Neuronal stem cell (in vitro differentiated cells): ENCODE measurements at places on chromosomes 5 and 9.

- peaks cover 5% of the 10 kb centered on the region for H3K36me3 ChIP-seq
- no peak overlapping the region for H3K4me3 ChIP-seq
- DNase-seq = no peak
- no peak overlapping the region for H3K27ac ChIP-seq
- H3K27me3 ChIP-seq = no peaks in the 10 kb centered on the region
- H3K4me1 ChIP-seq = no peaks in the 10 kb centered on the region
These were observed 129.5 kb downstream of the NIPBL start for GRCh38 chr5:37005946-37006540.

GRCh38 chr5:102971676-102972293, 148.2 kb downstream of the GIN1 start:
- H3K4me1 ChIP-seq = peaks cover 9% of the 10 kb centered on the region
- no peak overlapping the region for H3K27ac ChIP-seq
- no peak overlapping the region for H3K4me3 ChIP-seq
- no peaks in the 10 kb centered on the region for H3K27me3 ChIP-seq
- no peak for DNase-seq

DNA sequence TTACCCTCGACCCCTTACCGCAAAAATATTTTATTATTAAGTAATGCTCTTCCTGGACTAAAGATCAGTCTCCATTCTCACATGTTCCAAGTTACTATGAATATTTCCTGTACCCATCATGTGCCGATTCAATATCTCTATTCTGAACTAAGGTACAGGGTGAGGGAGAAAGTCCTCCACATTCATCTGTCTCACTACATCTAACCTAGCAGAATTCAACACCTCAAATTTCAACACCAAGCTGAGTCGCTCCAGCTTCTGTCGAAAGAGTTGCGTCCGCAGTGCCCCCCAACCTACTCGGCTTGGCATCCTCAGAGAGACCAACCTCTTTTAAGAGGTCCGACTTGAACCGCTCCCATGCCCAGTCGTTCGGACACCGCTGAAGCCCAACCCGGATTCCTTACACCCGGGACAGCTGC, 1.0 kb downstream of the CERT1 start:
- H3K4me1 ChIP-seq = no peaks in the 10 kb centered on the region
- H3K36me3 ChIP-seq = peaks cover 8% of the 10 kb centered on the region
- no peak overlapping the region for H3K27ac ChIP-seq
- peak overlapping the region; percentile 85 for H3K4me3 ChIP-seq

DNA sequence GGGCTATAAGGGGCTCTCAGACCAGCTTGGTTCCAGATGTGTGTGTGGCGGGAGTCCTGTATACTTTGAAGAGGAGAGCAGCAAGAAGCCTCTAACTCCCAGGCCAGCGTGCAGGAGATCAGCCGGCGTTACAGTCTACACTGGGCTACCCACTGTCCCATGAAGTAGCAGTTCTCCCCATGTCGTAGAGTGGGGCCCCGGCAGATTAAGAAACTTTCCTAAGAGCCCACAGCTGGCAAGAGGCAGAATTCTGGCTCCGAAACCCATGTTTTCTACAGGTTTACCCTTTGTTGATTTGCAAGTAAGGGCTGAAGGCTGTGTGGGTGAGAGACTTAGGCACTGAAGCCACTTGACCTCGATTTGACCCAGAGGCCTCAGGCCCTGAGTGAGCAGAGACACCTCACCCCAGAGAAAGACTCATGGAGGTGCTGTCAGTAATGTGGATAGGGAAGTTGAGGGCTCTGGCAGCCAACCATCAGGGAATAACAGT, 881 bp upstream of the B4GALT1 start:
- H3K27me3 ChIP-seq = no peaks in the 10 kb centered on the region
- no peak overlapping the region for H3K27ac ChIP-seq
- H3K4me3 ChIP-seq = peak overlapping the region; percentile 96
- H3K36me3 ChIP-seq = no peaks in the 10 kb centered on the region
- peaks cover 14% of the 10 kb centered on the region for H3K4me1 ChIP-seq

DNA sequence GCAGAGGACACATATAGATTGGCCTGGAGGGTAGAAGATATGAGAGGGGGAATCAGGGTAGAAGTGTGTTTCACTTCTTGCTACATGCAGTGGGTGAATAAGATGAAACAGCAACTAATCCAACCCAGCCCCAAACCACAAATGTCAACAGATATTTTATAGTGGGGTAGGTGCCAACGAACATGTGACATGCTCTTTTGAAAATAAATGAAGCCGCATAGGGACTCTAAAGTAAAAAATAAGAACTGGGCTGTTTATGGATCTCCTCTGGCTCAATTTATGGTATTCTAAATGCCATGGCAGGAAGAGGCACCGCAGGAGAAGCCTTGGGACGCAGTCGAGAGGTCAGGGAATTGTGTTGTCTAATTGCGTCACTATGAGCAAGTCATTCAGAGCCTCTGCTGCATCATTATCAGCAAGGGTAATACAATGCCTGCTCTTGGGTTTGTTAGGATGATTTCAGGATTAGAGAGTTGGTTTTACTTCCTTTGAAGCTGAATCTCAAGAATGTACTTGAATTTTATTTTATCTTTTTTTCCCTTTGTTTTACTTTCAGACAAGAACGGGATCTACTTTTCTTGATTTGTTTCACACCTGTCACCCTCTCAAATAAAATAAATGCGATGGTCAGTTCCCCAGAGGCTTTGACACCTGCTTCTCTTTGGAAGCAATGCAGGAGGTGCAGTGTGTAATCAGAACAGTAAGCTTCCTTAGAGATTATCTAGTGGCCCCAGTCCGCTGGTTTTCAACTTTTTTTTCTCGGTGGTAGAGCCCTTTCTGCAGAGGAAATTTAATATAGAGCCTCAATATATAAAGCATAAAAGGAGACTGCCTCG, 375.6 kb upstream of the CLINT1 start:
- H3K36me3 ChIP-seq = no peaks in the 10 kb centered on the region
- H3K27me3 ChIP-seq = no peaks in the 10 kb centered on the region
- peaks cover 2% of the 10 kb centered on the region for H3K4me1 ChIP-seq
- DNase-seq = no peak
- H3K4me3 ChIP-seq = no peak overlapping the region
- H3K27ac ChIP-seq = no peak overlapping the region

DNA sequence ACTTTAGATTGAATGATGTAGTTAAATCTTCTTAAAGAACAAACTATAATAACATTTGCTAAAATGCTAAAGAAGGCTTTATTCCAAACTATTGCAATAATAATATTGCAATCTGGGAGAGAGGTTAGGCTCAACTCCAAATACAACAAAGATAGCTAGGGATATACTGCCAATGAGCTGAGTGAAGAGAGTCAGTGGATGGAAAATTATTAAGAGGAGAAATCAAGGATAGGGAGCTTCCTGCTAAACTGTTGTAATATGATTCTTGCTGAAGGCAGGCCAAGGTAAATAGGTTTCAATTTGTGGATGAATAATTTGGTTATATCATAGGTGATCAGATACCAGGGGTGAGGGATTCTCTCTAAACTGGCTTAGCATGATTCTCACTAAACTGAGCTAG, 1651.5 kb downstream of the EFNA5 start:
- no peaks in the 10 kb centered on the region for H3K36me3 ChIP-seq
- no peak overlapping the region for H3K27ac ChIP-seq
- H3K4me1 ChIP-seq = no peaks in the 10 kb centered on the region
- no peak overlapping the region for H3K4me3 ChIP-seq
- no peak for DNase-seq

- no peak overlapping the region for H3K27ac ChIP-seq
- peak; percentile 24 for DNase-seq
- H3K4me3 ChIP-seq = peak overlapping the region; percentile 90
- peaks cover 14% of the 10 kb centered on the region for H3K4me1 ChIP-seq
These were observed 475 bp downstream of the WDR5 start for GRCh38 chr9:134136118-134136995.

GRCh38 chr5:131747180-131748105, 49.4 kb downstream of the FNIP1 start:
- H3K4me1 ChIP-seq = no peaks in the 10 kb centered on the region
- H3K27ac ChIP-seq = no peak overlapping the region
- no peaks in the 10 kb centered on the region for H3K27me3 ChIP-seq
- peaks cover 20% of the 10 kb centered on the region for H3K36me3 ChIP-seq
- DNase-seq = no peak

GRCh38 chr5:135009736-135010501, 24.1 kb downstream of the PITX1 start:
- no peak for DNase-seq
- peaks cover 12% of the 10 kb centered on the region for H3K27me3 ChIP-seq
- H3K4me3 ChIP-seq = no peak overlapping the region

DNA sequence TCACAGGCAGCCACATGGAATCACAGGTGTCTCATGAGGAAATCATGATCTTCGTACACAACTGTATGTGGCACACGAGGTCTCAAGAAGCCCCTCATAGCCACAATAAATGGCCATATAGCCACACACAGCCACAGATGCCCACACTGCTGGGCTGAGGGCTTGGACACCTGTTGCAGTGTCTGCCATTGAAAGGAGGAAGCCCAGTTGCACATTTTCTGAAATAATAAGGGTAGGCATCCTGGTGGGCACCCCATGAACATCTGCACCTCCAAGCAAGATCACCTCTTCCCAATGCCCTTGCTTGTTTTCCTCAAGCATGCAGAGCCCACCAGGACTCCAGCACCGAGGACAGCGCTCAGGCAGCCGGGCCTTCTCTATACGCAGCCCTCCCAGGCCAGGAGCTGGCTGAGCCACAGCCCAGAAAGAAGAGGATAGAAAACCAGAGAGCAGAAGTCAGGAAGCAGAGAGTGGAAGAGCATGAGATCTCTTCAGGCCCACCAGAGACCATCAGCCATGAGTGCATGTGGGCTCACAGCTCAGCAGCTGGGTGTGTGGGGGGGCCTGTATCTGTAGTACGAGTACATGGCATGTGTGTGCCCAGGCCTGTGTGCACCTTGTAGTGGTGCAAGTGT, 1.0 kb upstream of the ACSL6 start:
- H3K4me3 ChIP-seq = no peak overlapping the region
- H3K36me3 ChIP-seq = no peaks in the 10 kb centered on the region
- DNase-seq = peak; percentile 72
- H3K27ac ChIP-seq = no peak overlapping the region
- peaks cover 5% of the 10 kb centered on the region for H3K4me1 ChIP-seq
- H3K27me3 ChIP-seq = peaks cover 49% of the 10 kb centered on the region

DNA sequence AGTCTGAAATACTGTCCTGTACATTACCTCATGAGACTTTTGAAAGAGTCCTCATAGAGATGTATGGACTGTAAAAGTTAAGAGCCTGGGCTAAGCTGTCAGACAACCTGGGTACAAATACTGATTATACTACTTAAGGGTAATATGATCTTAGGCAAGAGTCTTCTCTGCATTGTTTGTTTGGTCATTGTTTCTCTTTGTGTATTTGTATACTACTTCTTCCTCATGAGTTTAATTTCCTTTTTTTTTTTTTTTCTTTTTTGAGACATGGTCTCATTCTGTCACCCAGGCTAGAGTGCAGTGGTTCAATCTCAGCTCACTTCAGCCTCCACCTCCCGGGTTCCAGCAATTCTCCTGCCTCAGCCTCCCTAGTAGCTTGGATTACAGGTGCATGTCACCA, 2.6 kb upstream of the PFDN1 start:
- H3K27ac ChIP-seq = no peak overlapping the region
- no peak for DNase-seq
- peaks cover 4% of the 10 kb centered on the region for H3K4me1 ChIP-seq
- H3K27me3 ChIP-seq = no peaks in the 10 kb centered on the region
- peaks cover 7% of the 10 kb centered on the region for H3K36me3 ChIP-seq

GRCh38 chr5:137148655-137149054, 350.5 kb downstream of the SPOCK1 start:
- peaks cover 16% of the 10 kb centered on the region for H3K4me1 ChIP-seq
- H3K4me3 ChIP-seq = no peak overlapping the region
- H3K27me3 ChIP-seq = peaks cover 2% of the 10 kb centered on the region
- H3K36me3 ChIP-seq = no peaks in the 10 kb centered on the region
- no peak for DNase-seq

DNA sequence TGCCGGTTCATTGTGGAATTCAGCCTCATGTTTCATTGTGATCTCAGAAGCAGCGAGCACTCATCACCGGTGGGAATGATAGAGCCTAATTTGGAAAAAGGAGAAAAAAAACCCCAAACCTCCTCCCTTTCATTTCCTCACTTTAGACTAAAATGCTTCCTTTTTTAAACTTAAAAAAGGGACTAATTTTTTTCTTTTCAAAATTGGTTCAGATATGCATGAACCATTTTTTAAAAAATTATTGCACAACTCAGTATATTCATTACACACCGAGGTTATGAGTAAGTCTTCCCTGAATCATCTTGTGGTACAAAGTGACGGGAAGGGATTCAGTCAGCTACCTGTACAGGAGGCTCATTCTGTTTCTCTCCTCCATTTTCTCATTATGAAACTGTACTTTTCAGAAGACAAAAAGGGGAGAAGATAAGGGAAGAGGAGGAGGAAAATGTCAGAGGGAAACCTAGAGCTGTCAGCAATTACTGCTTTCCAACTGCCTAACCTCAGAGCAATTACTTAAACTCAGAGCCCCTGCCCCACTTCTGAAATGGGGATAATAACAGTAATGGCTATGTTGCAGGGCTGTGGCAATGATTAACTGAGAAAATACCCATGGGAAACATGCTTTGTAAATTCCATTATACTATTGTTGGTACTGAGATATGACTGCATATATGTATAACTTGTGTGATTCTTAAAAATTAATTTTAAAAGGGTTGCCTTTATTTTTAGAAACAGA, 24.0 kb downstream of the GALNT10 start:
- peaks cover 19% of the 10 kb centered on the region for H3K36me3 ChIP-seq
- DNase-seq = no peak
- H3K27me3 ChIP-seq = no peaks in the 10 kb centered on the region

GRCh38 chr5:42666869-42667268, 89.7 kb upstream of the CCDC152 start:
- DNase-seq = no peak
- no peaks in the 10 kb centered on the region for H3K36me3 ChIP-seq
- no peaks in the 10 kb centered on the region for H3K27me3 ChIP-seq
- no peaks in the 10 kb centered on the region for H3K4me1 ChIP-seq
- no peak overlapping the region for H3K27ac ChIP-seq
- no peak overlapping the region for H3K4me3 ChIP-seq
